NCI-H446 (cell line): ENCODE measurements at places on chromosomes 1 and 21.

GRCh38 chr1:212178851-212179250 lies 106.4 kb upstream of the PPP2R5A start:
- DNase-seq: no peak

DNA sequence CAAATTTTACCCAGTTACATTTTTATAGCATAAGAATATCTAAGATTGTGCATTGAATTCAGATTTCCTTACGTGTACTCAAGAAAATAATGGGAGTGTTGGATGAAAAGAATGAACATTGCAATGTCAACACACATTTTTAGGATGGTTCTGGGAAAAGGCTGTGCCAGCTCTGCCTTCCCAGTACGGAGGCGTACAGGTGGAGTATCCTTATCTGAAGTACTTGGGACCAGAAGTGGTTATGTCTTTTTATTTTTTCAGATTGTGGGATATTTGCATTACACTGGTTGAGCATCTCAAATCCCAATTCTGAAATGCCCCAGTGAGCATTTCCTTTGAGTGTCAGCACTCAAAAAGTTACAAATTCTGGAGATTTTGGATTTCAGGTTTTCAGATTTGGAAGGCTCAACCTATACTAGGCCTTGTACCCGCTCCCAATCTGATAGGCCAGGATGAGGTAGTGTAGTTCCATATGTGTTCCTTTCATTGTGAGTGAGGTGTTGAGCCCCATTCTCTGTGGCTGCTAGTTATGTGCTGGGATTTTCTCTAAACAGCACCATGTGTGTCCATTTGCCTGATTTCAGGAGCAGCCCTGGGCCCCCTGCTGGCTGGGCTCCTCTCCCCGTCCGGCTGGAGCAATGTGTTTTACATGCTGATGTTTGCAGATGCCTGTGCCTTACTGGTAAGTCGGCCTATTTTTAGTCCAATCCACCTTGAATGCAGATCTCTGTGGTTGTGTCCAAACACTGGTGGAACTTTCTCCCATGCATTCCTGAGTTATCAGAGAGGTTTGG lies 60.8 kb downstream of the SLC37A1 start:
- no peak for DNase-seq

DNA sequence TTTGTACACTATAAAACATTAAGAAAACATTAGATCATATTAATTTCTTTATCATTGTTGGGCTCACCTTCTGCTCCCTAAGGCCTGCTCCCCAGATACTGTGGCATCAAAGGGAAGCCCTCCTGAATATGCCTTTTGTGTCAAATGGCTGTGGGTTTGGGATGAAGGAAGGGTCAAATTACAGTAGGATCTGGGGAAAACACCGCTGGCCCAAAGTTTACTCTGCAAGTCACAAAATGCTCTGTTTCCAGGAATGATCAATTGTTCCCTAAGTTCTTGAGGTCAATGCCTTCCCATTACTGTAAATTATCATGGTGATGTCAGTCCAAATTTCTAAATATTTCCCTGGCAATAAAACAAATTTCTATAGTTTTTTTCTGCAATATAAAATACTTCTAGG lies 6.8 kb upstream of the ITLN2 start:
- no peak for DNase-seq

GRCh38 chr1:32111789-32112188 lies 3.9 kb downstream of the KPNA6 start:
- peak; percentile 56 for DNase-seq

DNA sequence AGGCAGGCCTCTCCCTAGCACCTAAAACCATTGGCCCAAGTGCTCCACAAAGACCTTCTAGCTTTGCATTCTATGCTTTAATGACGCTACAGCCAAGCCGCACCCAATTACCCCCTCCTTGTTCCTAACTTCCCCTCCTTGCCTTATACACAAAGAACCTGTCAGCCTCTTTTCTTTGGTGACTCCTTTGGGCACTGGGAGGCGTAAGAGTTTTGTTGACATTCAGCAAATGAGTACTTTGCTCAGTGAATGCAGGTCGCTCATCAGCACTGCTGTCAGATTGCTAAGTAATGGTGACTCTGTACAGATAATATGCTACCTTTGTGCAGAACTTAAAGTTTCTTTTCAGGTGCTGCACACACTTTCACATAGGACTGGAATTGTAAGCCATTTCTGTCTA lies 187.6 kb upstream of the FAM78B start:
- DNase-seq: no peak

GRCh38 chr1:111603979-111604378 lies 15.6 kb upstream of the RAP1A start:
- no peak for DNase-seq

DNA sequence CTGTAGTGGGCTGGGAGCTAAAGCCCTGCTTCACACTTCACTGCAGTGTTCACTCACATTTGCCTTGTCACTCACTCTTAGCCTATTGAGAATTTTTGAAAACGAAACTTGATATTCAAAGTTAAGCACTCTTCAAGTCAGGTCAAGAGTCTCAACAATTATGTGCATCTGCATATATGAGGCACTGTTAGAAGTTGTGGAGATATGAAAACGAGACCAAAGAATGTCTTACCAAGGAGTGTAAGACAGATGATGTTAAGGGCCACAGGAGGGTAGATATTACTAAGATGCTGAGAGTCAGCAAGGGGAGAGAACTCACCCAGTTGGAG lies 64.7 kb upstream of the GJA8 start:
- DNase-seq: no peak

DNA sequence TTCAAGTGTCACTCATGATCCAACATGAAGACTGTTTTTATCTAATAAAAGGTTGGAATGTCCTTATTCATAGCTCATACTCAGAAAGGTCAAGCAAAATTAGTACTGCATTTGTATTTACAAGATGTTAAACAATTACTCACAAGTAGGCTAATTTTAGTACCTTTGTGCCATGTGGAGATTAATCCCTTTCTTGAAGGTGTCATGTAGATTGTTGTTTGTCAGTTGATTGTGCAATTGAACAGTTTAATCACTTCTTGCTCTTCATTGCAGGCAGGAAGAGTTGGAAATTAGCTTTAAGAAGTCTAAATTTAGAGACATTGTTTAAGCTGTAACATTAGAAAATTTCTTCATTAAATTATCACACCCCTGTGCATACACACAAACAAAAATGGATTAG lies 847.1 kb downstream of the KCNT2 start:
- no peak for DNase-seq

DNA sequence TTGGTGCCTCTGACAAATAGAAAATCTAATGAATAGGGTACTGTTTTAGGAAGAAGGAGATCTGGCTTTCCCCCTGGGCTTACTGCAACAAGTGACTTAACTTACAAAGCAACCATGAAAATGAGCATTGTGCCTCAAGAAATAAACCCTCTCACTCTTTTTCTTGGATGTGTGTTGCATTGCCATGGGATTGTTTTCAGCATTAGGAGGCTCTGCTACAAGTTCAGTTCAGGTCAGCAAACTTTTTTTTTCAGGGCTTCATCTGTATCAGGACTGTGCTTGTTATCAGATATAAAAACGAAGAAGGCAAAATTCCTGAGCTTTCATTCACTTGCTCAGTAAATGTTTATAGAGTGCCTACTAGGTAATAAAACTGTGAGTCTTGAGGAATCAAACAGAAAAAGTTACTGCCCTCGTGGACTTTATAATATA lies 37.8 kb upstream of the DOCK7 start:
- no peak for DNase-seq

GRCh38 chr1:113617438-113618141 lies 141.7 kb downstream of the PHTF1 start:
- DNase-seq: no peak

- DNase-seq: no peak
Observed at GRCh38 chr1:175911138-175911537, 167.7 kb upstream of the TNR start.

DNA sequence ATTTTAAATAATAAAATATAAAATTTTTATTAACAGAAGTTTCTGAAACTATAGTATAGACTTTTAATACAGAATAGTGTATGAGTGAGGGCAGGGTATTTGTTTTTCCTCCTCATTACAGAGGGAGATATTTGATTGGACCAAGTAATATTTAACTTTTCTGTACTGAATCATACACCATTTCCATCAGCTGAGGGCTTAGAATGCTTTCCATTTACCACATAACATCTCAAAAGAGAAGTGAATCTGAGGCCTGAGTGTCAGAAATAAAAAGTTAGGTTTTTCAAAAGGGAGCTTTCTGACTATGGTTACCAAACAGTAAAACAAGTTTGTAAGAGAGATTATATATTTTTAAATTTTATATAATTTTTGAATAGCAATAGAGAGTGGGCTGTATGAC lies 29.5 kb downstream of the TLCD4 start:
- DNase-seq: no peak

DNA sequence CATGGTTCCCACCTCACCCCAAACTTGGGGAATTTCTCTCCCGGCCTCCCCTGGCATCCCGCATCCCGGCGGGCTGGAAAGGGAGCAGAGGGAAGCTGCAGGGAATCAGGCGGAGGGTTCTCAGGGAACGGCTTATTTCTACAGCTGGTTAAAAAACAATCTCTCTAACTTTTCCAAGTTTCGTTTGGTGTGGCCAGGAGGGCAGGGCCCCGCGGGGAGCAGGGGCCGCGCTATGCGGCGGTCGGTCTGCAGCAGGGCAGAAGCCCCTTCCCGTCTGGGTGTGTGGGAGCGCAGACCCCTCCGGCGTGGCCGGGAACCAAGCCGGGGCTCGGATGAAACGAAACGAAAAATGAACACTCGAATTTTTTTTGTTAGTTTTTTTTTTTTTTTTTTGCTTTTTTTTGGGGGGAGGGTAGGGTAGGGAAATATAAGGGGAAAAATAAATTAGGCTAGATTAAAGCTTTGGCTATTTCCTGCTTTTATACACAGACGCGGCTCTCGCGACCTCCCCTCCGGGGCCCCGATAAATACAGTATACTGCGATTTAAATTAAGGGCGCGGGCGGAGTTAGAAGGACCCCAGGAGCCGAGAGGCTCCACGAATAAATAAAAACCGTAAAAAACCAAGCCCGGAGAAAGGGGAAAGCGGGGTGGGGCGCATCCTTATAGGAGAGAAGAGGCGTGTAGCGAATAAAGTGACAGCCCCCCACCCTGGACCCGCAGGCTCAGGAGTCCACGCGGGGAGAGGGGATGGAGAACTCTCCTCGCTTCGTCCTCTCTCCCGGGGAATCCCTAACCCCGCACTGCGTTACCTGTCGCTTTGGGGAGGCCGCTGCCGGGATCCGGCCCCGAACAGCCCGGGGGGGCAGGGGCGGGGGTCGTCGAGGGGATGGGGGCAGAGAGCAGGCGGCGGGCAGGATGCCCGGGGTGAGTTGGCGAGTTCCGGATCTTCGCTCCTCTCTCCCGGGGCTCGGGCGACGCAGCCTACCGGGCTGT lies 2.1 kb downstream of the POU3F1 start:
- no peak for DNase-seq

- no peak for DNase-seq
Observed at GRCh38 chr1:236147521-236148469, 5.5 kb downstream of the GPR137B start.

DNA sequence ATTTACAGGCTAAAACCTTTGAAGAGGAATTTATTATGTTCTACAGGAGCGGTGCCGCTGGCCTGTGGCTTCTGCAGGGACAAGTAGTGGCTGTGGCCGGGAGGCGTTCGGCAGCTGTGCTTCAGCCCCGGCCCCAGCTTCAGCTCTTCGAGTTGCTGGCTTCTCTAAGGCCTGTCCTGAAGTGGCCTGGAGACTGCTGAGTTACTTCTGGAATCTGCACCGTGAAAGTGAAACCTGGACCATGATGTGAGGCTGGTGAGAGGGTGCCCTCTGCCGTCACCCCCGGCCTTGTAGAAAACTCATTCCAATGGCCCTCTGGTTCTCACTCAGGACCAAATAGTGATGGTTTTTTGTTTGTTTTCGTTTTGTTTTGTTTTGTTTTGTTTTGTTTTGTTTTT lies 48.1 kb downstream of the PRKCZ start:
- DNase-seq: no peak

DNA sequence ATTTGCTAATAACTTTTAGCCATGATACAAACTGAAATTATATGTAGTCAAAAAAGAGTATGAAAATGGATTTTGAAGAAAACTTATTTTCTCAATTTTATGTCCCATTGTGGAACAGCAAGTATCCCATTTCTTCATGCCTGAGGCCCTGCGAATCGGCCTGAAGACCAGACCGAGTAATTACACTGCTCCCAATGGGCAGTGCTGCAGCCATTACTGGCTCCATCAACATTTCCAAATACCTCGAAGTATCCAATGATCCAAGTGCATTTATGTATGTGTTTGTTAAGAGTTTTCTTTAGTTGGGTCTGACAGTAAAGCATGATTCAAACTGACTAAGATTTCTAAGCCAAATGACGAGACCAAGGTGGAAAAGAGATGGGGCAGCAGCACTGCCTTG lies 44.4 kb downstream of the HSF2BP start:
- DNase-seq: no peak

DNA sequence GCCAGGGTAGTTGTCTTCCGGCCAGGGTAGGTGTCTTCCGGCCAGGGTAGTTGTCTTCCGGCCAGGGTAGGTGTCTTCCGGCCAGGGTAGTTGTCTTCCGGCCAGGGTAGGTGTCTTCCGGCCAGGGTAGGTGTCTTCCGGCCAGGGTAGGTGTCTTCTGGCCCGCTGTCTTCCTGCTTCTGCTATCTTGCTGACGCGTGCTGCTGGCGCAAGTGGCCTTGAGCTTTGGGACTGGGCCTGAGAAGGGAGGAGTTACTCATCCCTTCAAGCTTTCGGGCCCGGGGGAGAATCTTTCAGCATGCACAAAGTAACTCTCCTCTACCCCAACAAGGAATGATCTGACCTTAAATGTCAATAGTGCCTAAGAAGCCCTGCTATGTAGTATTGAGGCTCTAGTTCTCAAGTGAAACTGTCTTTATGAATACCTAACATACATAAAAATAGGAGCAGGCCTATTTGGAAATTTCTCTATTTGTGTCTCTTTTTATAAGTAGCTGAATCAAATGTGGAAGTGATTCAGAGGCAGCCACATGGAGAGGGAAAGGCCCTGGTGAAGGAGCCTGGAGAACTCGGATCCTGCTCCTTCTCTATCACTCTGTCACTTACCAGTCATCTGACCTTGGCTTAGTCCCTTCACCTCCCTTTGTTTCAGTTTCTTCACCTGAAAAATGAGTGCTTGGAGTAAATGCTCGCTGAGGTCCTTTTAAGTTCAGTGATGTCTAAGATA lies 65.6 kb downstream of the RGL1 start:
- DNase-seq: no peak

DNA sequence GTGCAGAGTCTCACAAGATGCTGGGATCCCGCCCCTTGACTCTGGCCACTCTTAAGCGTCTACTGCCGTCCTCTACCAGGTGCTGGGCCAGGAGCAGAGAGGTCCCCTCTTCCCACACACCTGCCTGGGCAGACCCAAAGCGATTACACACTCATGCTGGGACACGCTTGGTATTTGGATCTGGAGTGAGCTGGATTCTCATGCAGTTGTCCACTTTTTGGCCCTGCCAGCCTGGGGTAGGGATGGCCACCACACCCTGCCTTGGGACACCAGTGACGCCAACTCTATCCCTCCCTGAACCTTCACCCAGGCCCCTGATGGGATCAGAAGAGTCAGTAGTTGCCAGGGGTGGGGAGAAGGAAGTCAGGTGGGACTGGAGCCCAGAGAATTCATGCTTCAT lies 28.6 kb downstream of the ITPKB start:
- no peak for DNase-seq

GRCh38 chr1:61318319-61319125 lies 236.2 kb downstream of the NFIA start:
- DNase-seq: no peak

GRCh38 chr21:26491663-26492062 lies 81.4 kb downstream of the CYYR1 start:
- DNase-seq: no peak

- no peak for DNase-seq
Observed at GRCh38 chr1:87864676-87865075, 536.0 kb downstream of the LMO4 start.

GRCh38 chr1:202642619-202643291 lies 67.5 kb downstream of the SYT2 start:
- DNase-seq: no peak
